ENCODE measurements at places on chromosomes 1 and 21.

GRCh38 chr21:37642493-37642892 lies 273.8 kb downstream of the KCNJ6 start:
- no peak for DNase-seq

DNA sequence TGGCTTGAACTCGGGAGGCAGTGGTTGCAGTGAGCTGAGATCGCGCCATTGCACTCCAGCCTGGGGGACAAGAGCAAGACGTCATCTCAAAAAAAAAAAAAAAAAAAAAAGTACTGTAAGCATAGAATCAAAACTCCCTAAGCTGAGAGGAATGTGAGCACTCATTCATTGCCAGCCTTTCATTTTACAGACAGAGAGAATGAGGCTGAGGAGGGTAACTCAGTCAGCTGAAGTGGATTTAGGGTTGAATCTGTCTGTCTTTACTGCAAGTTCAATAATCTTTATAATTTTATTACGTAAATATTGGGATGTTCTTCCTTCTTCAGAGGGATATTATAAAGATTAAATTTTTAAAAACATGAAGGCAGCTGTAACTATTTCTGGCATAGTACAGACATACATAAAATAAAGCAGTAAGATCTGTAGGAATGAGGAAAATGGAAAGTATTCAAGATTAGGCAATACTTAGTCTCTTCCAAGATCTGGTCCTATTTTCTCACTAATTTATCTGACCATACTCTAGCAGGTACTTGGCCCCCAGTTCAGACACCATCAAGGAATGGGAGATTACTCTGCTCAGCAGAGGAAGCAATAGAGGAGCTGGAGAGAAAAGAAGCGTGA lies 24.1 kb upstream of the MNDA start:
- no peak for DNase-seq

DNA sequence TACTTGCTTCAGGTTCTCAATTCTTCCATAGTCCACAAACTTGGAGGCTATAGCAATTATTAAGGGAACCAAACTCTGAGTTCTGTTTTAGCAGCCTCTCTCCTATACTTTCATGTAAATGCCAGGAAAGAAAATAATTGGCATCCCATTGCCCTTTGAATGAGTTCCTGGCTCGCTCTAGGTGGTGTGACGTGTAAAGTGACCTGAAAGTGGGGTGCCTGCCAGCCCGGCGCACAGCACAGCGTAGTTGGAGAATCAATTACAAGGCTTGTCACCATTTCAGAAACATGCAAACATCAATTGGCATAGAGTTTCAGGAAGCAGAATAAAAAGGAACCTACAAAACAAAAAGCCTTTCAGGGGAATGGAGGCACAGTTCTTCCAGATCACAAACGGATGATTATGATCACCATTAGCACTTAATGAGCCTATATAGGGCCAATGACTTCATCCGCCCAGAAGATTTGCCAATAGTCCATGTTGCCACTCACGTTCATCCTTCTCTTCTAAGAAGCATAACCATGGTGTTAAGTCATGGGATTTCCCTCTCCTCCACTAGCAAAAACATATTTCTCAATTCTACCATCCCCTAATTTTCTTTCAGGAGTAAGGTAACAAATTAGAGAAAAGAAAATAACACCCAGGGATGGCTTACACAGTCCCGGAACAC lies 354.6 kb upstream of the ADGRL2 start:
- DNase-seq, result no peak

GRCh38 chr1:9057851-9058250 lies 11.6 kb downstream of the SLC2A5 start:
- no peak for DNase-seq

DNA sequence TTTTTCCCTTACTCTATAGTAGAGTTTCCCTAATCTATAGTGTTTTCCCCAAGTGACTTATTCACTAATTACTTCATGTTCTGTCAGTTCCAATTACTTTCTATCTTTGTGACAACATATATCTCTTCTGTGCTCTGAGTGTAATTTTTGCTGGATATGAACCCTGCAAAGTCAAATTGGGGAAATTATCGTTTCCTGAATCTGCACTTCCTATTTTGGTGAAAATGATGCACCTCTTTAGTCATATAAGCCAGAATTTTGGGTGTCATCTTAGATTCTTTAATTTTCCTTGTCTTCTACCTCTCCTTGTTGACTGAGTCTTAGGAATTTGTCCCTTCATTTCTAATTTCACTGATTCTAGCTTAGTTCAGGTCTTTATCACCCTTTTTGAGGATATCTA lies 33.4 kb upstream of the PRKACB start:
- DNase-seq, result no peak

GRCh38 chr1:9651565-9652378 lies at the start of gene PIK3CD:
Gene PIK3CD (plus strand): TSS chr1:9651731. CDS start chr1:9710456, 58,725 bp downstream.
- no peak for DNase-seq

- DNase-seq, result no peak
Measured at GRCh38 chr21:27799861-27800260, 833.0 kb upstream of the ADAMTS5 start.

- DNase-seq, result no peak
Measured at GRCh38 chr1:31715087-31715872, 11.5 kb upstream of the COL16A1 start.

- no peak for DNase-seq
Measured at GRCh38 chr1:23286401-23286800, 57.7 kb downstream of the HNRNPR start.

DNA sequence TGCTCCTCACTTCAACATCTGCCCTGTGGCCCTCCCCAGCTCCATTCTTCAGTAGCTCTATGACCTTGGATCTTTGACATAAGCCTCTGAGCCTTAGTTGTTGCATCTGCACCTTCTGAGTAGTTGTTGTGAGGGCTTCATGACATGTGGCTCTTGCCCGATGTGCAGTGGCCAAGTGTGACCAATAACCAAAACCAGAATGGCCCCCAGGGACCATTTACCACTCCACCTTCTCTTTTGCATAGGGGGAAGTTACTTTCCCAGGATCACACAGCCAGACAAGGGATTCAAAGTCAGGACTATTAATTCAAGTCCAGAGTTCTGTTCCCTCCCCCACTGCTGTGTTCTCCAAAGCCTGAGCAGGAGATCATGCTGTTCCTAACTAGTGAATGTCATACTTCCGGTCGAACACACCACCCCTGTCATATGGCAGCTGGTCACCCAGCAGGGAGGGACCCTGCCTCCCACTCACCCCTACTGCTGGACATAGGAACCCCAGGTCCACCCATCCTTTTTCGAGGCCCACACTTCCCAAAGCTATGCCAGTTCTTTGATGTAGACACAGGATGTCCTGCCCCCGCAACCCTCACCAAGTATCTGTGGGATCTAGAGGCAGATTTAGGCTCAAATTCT lies 4.0 kb downstream of the FGR start:
- DNase-seq, result no peak

GRCh38 chr1:7810395-7810794 lies 26.3 kb downstream of the PER3 start:
- peak; percentile 7 for DNase-seq

DNA sequence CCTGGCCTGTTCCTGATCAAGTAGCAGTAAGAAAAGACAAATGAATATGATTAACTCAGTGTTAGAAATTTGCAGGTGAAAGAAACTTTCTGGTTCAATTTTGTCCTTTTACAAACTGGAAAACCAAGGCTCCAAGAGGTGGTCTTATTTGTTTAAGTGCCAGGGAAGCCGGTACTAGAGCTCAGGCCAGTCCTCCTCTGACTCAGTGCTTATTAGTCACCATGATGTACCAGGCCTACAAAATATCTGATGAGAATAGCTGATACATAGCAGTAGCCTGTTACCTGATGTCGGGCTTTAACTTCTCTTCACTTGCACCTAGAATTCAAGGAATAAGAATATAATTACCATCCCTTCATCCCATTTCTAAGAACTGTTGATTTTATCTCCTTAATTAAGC lies 394.8 kb downstream of the LMX1A start:
- no peak for DNase-seq

DNA sequence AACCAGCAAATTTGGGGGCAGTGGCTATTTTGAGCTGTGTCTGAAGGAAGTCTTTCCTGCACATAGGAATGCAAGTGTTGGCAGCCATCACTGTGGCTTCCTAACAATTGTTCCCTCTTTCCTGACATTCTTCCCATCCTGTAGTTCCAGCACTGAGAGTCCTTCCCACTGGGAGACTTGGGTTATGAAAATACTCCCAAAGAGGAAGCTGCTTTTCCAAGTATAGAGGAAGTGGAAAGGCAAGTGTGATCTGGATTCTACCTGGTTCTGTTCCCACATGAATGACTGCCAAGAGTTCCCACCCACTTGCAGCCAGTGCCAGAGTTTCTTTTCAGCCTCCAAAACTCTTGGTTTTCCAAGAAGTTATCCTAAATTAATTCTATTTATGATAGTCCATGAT lies 98.5 kb upstream of the CD53 start:
- no peak for DNase-seq
